ENCODE measurements at places on chromosomes 7 and 10.
A peak's percentile ranks its signal among the peaks of the same experiment; 100 is the strongest.

DNA sequence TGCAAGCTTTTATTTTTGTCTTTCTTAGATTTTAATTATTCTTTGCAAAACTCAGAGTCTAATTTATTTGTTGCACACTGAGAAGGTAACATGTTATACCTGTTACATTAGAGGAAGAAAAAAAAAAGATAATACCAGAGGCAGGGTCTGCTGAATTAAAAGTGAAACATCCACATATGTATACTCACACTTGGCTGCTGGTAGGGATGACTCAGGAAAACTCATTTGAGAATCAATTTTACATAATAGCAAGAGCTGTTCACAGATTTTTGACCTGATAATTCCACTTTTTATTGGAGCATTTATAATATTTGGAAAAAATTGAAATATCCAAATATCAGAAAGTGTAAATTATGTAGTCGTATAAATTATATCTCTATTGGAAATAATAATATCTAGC lies 78.1 kb upstream of the CCDC6 start:
- DNase-seq = no peak

DNA sequence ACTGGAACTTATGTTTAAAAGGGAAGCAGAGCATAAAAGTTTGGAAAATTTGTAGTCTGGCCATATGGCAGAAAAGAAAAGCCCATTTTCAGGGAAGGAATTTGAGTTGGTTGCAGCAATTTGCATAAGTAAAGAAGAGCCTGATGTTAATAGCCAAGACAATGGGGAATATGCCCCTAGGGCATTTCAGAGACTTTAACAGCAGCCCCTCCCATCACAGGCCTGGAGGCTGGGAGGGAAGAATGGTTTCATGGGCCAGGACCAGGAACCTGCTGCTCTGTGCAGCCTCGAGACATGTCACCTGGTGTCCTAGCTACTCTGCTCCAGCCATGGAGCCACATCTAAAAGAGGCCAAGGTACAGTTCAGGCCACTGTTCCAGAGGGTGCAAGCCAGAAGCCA lies 35.3 kb downstream of the HTR7 start:
- DNase-seq = no peak

DNA sequence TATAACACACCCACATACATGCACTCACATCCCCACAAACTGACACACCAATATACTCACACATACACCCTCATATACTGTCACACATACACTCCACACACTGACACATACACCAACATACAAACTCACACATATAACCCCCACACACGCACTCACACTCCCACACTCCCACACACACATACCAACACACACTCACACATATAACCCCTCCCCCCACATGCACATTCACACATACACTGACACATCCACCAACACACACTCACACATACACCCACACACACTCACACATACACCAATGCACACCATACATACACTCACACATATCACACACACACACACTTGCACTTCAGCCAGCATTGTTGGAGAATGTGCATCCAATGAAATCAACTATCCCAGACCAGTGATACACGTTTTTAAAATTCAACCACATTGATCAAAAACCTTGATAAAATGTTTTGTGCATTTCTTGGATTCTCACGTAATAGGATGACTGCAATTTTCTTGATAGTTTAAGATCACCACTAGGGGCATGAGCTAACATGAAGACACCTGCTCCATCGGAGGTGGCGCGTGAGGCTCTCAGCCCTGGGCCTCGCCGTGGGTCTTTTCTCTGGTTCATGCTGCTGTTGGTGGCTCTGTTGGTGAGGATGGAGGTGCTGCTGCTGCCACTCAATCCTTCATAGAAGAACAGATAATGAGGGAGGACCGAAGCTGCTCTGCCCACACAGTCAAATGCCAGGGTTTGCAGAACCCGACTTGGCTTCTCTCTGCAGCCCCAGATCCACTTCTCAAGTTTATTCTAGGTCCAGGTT lies 32.1 kb upstream of the CHST15 start:
- no peak for DNase-seq

GRCh38 chr7:144854839-144855424 lies 19.1 kb upstream of the TPK1 start:
- no peak for DNase-seq

DNA sequence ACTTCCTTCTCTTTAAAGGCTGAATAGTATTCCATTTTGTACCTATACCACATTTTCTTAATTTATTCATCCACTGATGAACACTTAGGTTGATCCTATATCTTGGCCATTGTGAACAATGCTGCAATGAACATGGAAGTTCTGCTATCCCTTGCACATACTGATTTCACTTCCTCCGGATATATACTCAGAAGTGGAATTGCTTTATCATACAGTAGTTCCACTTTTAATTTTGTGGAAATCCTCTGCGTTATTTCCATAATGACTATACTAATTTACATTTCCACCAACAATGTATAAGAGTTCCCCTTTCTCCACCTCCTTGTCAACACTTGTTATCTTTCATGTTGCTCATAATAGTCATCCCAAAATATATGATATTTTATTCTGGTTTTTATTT lies 312.6 kb downstream of the PLXDC2 start:
- DNase-seq = no peak

- DNase-seq = no peak
Measured at GRCh38 chr7:156604836-156605695, 35.5 kb upstream of the RNF32 start.

DNA sequence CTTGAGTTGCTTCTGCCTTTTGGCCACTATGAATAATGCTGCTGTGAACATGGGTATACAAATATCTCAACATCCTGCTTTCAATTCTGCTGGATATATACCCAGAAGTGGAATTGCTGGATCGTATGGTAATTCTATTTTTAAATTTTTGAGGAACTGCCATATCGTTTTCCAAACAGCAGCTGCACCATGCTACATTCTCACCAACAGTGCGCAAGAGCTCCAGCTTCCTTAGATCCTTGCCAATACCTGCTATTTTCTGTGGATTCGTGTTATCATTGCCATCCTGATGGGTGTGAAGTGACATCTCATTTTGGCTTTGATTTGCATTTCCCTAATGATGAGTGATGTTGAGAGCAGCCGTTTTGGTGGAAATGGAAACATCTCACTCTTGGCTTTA lies 26.7 kb downstream of the FRMD4A start:
- DNase-seq = no peak

GRCh38 chr10:94936721-94937120 lies 1.7 kb upstream of the CYP2C9 start:
- no peak for DNase-seq

DNA sequence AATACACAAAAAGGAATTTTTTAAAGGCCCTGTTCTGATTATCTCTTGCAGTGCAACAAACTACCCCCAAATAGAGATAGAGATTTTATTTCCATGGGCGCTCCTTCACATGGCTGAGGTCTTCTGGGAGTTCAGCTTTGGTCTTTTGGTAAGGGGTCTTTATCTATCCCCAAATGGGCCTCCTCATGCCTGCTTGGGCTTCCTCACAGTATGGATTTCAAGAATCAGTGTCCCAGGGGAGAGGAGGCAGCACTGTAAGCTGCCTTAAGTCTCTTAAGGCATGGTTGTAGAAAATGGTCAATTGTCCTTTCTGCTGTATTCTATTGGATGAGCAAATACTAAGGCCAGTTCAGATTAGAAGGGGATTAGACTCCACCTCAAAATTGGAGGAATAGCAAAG lies 966.2 kb downstream of the TYW1 start:
- no peak for DNase-seq

DNA sequence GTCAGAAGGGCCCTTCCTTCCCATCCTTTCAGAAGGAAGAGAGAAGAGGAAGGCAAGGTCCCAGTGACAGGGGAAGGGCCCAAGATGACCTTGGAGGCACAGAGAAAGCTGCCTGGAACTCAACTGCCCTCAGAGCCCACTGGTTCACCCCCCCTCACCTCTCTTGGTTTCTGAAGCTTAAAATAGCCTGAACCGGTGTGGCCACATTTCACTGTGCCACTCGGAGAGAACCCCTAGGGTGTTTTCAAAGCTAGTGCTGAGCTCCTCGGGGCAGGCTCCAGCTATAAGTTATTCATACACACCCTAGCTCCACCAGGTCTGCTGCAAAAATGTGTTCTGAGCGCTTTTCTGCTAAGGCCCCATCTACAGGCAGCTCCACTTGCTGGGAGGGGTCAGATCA lies 60.9 kb upstream of the ADRB1 start:
- no peak for DNase-seq

GRCh38 chr10:95451568-95452524 lies 109.3 kb downstream of the SORBS1 start:
- DNase-seq = no peak

GRCh38 chr7:95881597-95881996 lies 109.2 kb downstream of the DYNC1I1 start:
- DNase-seq = no peak

GRCh38 chr10:3749011-3749410 lies 36.0 kb downstream of the KLF6 start:
- no peak for DNase-seq

DNA sequence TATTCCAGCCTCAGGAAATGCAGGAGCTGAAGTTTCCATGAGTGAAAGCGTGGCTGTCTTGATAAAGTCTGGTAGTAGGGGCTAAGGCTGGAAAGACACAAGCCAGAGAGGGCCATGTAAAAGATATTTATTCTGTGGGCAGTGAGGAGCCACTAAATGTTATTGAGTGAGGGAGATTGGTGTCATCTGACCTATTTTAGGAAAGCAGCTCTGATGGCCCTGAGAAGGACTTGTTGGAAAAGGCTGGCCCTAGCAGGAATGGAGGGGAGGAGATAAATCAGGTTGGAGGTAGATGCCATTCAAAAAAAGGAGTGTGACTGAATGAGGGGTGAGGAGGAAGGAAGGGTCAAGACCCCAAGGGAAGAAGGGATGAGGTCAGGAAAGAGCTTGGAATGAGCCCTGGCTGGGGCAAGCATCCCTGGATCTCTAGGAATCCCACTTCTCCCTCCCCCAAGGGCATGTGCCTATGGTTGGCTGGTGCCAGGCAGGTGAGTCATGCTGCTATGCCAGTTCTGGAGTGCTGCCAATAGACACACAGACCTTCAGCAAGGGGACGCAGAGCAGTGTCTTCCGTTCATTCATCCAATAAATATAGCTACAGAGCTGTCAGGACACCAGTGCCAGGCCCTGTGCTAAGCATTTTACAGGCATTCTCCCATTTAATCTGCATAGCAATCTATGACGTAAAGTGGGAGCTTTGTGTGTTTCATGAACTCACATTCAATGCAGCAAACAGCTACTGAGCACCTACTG lies 2.0 kb downstream of the ANKRD2 start:
- DNase-seq = no peak

DNA sequence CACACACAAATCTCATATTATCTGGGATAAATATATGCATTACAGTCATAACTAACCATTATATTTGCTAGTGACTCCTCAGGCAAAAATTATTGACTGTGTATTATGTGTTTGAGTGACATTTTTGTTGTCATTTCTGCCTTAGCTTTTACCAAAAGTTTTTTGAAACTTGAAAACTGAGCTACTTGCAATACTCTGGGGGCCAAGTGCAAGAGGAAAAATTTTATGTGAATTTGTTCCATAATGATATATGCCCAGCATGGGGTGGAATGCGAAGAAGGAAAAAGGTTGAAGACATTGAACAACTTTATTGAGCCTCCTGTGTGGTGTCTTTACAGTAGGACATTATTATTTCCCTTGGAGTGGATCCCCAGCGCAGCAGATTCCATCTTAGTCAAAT lies 176.8 kb upstream of the FERD3L start:
- DNase-seq = no peak

DNA sequence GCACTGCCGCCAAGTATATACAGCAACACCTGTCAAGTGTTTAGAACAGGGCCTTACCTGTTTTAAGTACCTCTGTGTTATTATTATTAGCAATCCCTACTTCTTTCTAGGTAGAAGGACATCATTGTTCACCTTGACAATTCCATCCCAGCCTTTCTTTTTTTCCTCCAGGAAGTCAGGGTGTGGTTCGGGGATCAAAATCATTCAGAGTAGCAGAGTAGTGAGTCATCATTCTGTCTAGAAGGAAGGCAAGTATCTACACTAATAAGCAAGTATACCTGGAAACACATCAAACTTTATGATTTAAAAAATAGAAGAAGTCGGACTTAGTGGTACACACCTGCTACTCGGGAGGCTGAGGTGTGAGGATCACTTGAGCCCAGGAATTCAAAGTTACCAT lies 25.5 kb upstream of the CAPZA2 start:
- DNase-seq = no peak

GRCh38 chr7:128388145-128388485 lies 21.7 kb downstream of the IMPDH1 start:
- DNase-seq = no peak

- peak; percentile 21 for DNase-seq
Measured at GRCh38 chr7:105675934-105676371, 94.7 kb upstream of the EFCAB10 start.

DNA sequence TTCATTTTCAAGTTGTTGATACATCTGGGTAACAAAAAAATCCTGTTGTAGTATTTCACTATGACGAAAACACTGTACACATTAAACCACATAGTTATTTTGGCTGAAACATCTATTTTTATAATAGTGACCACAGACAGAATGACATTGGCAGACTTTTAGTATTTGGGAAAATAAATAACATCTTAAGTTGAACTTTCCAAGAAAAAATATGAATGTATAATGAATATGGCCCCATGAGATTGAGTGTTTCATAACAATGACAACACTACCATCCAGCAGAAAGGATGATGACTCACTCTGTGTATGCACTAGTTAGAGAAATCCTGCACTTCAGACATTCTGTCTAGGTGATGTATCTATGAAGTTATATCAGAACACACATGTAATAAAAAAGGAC lies 118.1 kb downstream of the SEMA3D start:
- no peak for DNase-seq

DNA sequence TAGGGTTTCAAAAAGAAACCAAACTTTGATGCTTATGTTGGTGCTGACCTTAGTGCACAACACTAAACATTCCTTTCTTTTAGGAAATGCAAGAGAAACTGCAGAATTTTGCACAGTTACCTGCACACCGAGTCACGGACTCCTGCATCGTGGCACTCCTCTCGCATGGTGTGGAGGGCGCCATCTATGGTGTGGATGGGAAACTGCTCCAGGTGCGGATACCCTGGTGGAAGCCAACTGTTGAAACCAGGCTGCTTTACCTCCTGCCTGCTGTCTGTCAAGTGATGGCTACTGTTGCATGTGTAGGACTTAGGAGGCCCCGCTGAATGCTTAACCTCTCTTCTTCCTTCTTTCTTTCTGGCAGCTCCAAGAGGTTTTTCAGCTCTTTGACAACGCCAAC lies 11.7 kb downstream of the CASP2 start:
- DNase-seq = peak; percentile 28

DNA sequence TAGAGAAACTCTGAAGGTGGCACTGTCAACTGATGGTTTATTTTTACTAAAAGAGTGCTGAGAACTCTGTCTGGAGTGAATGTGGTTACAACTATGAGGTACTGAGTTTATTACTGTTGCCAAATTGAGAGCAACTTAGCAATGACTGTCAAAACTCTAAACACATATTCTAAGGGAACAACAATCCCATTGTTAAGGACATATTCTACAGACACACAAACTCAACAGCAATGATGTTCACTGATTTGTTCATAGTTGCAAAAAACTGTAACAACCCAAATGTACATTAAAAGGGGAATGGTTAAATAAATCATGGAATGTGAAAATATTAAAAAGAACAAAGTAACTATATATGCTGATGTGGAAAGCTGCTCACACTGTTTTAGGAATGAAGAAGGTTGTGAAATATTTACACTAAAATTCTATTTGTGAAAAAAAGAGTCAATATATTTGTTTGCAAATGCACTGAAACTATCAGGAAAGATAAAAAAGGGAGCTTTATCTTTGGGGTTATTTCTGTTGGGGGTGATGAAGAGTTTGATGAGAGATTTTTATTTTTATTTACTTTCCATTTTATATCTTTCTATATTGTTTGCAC lies 12.9 kb downstream of the PON2 start:
- no peak for DNase-seq

Data from activated CD4-positive, alpha-beta T cell treated with anti-CD3 and anti-CD28 coated beads, Interleukin-2, amount 50 U/mL, for 24 hours (primary cell).